ENCODE measurements at places on chromosomes 12 and 14.

GRCh38 chr12:30197392-30198057, 413.8 kb upstream of the TMTC1 start:
- DNase-seq = no peak

GRCh38 chr14:29216268-29217232, 450.0 kb downstream of the FOXG1 start:
- DNase-seq = no peak

DNA sequence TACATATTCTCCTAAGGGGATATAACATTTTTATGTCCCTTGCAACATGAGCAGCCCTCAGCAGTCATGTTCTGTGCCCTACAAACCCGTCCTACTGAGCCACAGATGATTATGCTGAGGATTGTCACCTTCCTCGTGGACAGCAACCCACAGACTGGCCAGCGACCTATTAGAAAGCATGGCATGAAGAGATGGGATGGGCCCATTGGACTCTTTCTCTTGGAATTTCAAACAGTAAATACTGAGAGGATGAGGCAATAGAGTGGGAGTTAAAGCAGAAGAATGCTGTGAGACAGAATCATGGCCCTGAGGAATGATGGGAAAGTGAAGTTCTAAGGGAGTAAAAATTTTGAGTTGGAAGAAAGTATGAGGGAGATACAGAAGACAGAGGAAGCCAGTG, 149.9 kb upstream of the BTG1 start:
- DNase-seq = no peak

DNA sequence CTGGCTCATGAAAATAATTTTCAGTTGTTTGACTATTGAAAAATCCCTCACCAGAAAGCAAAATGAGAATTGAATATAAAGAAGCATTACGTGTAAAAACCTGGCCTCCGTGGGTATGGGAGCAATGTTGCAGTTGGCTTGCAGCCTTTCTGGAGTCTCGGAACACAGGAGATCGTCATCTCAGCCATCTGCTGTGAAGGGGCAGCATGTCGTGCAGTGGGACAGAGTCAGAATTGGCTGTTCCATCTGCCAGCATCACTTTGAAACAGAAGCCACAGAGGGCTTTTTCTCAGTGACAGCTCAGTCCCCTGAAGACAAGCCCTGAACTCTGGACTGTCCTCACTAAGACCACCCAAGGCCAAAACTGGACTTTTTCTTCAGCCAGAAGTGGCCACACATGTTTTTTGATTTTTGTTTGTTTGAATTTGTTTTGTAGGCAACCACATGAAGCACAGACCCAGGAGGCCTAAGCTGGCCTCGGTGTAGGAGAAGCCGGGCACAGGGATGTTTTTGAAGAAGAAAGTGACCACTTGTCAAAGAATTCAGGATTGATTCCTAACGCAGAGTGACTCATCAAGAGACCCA, 170.8 kb upstream of the DYRK2 start:
- no peak for DNase-seq

DNA sequence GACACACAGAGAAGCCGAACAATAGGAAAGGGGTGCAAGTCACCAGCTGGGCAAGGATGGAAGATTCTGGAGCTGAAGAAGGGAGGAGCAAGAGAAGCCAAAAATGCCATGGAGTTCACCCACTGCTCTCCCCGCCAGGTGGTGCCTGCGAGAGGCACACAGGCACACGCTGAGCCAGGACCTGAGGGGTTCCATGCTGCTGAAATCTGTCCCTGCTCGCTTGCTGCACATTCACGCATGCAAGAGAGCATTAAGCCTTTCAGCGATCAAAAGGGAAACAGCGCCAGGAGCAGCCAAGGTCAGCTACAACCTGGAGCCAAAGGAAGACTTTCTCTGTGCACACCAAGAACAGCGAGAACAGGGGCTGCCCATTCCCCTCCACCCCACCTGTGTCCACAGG, 104.1 kb downstream of the ANO2 start:
- no peak for DNase-seq

DNA sequence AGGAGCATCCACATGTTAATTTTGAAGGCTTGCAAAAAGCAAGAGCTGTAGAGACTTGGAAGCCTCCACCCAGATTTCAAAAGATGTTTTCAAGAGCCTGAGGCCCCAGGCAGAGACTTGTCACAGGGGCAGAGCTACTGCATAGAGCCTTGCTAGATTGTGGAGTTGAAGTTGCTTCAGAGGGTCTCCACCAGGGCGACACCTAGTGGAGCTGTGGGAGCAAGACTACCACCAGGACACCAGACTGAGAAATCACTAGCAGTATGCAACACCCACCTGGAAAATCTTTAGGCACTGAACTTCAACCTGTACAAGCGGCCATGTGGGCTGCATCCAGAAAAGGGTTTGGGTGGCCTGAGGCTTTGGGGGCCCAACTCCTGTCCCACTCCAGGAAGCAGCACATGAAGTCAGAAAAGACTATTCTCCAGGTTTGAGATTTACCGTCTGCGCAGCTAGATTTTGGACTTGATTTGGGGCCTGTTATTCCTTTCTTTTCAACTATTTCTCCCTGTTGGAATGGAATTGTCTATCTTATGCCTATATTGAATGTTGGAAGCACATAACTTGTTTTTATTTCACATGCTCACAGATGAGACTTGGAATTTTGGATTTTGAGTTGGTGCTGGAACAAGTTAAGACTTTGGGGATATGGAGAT, 508.6 kb downstream of the FLRT2 start:
- no peak for DNase-seq

- no peak for DNase-seq
These were observed 380.8 kb upstream of the TMEM132C start for GRCh38 chr12:127885954-127886750.

GRCh38 chr14:103679351-103679750, 35.9 kb downstream of the XRCC3 start:
- no peak for DNase-seq

DNA sequence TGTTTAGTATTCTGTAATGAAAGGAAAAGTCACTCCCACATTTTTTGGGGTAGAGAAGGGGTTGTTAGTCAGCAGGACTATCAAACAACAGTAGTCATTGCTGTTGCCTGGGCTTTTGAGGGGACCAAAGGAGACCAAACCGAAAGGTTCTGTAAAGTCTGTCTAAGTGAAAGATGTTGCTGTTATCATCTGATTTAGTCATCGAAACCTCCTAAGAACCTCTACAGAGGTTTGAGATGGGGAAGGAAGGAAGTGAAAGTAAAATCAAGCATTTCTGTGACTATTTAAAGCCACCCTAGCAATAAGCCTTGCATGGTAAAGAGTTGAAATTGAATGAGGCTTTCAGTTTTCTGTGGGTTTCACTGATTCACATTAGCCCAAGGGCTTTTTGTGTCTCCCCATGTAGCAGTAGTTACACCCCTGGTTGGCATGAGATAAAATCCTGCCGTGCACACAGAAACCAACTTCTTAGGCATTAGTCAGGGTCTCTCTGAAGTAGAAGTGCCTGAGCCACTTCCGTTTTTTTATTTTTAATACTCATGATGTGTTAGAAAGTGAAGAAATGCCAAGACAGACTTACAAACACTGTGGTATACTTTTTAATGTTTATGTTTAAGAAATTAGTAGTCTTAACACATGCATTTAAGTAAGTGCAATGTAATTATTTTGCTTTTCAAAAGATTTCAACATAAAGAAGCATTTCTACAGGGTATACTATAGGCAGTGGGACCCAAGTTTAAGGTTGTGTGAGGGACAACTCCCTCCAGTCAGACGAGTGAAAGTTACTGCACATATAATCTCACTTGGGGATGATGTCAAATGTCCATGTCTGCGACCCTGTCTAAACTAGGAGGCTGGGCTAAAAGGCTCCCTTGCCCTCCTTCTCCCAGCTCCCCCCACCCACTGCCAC, 50.4 kb downstream of the DYRK2 start:
- no peak for DNase-seq

DNA sequence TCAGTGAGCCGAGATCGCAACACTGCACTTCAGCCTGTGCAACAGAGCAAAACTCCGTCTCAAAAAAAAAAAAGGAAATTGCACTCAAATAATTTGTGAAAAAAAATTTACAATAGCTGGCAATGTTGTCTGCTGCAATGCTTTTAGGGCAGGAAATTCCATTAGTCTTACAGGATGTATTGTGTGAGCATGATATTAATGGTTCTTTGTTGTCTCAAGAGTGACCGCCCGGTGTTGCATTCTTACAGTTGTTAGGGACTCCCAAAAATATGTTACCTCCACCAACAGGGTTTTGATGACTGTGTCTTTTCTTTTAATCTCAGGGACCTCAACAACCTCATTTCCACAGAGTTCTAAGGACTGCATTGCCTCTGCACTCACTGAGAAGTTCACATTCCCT, 44.8 kb downstream of the PZP start:
- no peak for DNase-seq

Measured in ureter (tissue), 1 donor.